Effector memory CD8-positive, alpha-beta T cell (primary cell): ENCODE measurements at places on chromosomes 5 and 9.

GRCh38 chr5:181167814-181168488, 20.6 kb downstream of the OR2V2 start:
- H3K27ac ChIP-seq: no peak overlapping the region
- peaks cover 29% of the 10 kb centered on the region for H3K4me1 ChIP-seq
- no peak overlapping the region for H3K4me3 ChIP-seq
- H3K27me3 ChIP-seq: peaks cover 65% of the 10 kb centered on the region
- no peak for DNase-seq
- H3K36me3 ChIP-seq: peaks cover 49% of the 10 kb centered on the region

DNA sequence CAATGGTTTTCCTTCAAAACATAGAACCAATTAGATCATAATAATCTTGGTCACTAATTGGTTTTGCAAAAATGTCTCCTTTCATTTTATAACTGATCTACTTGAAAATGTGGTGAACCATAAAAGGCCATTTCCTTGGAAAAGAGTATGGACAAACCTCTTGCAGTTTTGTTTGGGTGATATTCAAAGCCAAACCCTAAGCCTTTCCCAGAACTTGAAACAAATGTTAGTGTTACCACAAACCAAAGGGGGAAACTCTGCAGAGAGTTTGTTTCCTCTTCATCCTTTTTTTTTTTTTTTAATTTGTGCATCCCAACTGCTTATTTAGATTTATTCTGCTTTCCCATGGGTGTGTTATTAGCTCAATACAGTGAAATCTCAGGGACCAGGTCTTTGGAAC, 204.4 kb upstream of the ADAMTSL1 start:
- no peak for DNase-seq
- no peaks in the 10 kb centered on the region for H3K4me1 ChIP-seq
- no peak overlapping the region for H3K27ac ChIP-seq
- H3K36me3 ChIP-seq: no peaks in the 10 kb centered on the region

DNA sequence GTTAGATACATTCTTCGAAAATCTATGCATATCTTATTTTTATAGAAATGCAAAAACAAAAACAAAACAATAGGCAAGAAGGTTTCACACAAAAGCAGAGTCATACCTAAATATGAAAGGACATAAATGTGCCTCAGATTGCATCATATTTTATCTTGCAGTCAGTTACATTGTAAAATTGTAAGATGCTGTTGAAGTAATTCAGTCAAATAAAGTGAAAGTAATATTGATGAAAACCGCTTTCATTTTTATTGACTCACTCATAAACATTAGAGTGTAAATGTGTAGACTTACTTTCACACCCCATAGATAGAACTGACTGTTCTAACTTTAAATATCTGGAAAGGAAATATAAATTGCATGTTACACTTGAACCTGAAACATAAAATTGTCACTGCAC, 931.5 kb upstream of the NUDT12 start:
- no peak overlapping the region for H3K27ac ChIP-seq
- H3K4me3 ChIP-seq: no peak overlapping the region
- H3K36me3 ChIP-seq: no peaks in the 10 kb centered on the region
- no peaks in the 10 kb centered on the region for H3K4me1 ChIP-seq
- DNase-seq: no peak
- H3K27me3 ChIP-seq: no peaks in the 10 kb centered on the region

DNA sequence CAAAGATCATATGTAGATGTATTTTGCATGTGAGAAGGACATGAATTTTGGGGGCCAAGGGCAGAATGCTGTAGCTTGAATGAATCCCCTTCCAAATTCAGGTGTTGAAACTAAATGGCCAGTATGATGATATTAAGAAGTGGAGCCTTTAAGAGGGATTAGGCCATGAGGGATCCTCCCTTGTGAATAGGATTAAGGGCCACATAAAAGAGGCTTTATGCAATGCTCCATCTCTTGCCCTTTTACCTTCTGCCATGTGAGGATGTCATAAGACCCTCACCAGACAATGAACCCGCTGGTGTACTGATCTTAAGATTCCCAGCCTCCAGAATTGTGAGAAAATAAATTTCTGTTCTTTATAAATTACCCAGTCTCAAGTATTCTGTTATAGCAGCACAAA, 206.1 kb downstream of the YTHDC2 start:
- H3K4me3 ChIP-seq: no peak overlapping the region
- H3K27me3 ChIP-seq: no peaks in the 10 kb centered on the region
- no peaks in the 10 kb centered on the region for H3K4me1 ChIP-seq

GRCh38 chr5:72121052-72121779, 13.9 kb downstream of the MAP1B start:
- H3K36me3 ChIP-seq: no peaks in the 10 kb centered on the region
- no peak overlapping the region for H3K4me3 ChIP-seq
- H3K4me1 ChIP-seq: no peaks in the 10 kb centered on the region
- H3K27me3 ChIP-seq: peaks cover 74% of the 10 kb centered on the region

- H3K27ac ChIP-seq: no peak overlapping the region
- H3K4me3 ChIP-seq: no peak overlapping the region
- H3K27me3 ChIP-seq: no peaks in the 10 kb centered on the region
- peaks cover 13% of the 10 kb centered on the region for H3K4me1 ChIP-seq
- H3K36me3 ChIP-seq: peaks cover 9% of the 10 kb centered on the region
Measured at GRCh38 chr9:76580820-76581219, 121.8 kb downstream of the GCNT1 start.

DNA sequence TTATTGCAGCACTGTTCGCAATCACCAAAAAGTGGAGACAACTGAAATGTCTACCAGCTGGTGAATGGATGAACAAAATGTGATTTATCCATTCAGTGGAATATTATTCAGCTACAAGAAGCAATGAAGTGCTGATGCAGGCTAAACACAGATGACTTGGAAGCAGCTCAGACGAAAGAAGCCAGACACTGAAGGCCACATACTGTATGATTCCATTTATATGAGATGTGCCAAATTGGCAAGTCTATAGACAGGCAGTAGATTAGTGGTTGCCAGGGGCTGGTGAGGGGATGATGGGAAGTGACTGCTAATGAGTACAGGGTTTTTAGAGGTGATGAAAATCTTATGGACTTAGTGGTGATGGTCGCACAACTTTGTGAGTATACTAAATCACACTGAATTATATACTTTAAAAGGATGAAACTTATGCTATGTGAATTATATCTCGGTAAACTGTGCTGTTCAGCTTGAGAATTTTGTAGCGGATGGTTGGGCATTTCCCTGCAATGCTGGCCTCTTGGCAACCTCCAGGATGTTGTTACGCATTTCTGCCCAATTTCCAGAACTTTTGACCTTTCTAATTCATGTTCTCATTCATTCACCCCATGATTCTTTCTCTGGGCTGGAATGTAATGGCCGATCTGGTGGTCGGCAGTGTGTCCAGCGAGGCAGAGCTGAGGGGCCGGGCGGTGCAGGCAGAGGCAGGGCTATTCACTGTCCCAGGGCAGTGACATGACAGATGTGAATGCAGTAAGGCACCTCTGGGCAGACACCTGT, 22.0 kb upstream of the WNK2 start:
- no peaks in the 10 kb centered on the region for H3K27me3 ChIP-seq
- no peak overlapping the region for H3K4me3 ChIP-seq
- no peaks in the 10 kb centered on the region for H3K36me3 ChIP-seq

GRCh38 chr9:37784291-37784615, 611 bp downstream of the EXOSC3 start:
- H3K36me3 ChIP-seq: peaks cover 40% of the 10 kb centered on the region
- peaks cover 26% of the 10 kb centered on the region for H3K4me1 ChIP-seq
- no peak for DNase-seq
- H3K27ac ChIP-seq: peak overlapping the region; percentile 99
- no peaks in the 10 kb centered on the region for H3K27me3 ChIP-seq
- H3K4me3 ChIP-seq: peak overlapping the region; percentile 99

GRCh38 chr5:65611524-65611923, 12.6 kb downstream of the TRIM23 start:
- H3K36me3 ChIP-seq: peaks cover 79% of the 10 kb centered on the region
- no peak overlapping the region for H3K27ac ChIP-seq
- H3K27me3 ChIP-seq: no peaks in the 10 kb centered on the region
- no peak overlapping the region for H3K4me3 ChIP-seq

DNA sequence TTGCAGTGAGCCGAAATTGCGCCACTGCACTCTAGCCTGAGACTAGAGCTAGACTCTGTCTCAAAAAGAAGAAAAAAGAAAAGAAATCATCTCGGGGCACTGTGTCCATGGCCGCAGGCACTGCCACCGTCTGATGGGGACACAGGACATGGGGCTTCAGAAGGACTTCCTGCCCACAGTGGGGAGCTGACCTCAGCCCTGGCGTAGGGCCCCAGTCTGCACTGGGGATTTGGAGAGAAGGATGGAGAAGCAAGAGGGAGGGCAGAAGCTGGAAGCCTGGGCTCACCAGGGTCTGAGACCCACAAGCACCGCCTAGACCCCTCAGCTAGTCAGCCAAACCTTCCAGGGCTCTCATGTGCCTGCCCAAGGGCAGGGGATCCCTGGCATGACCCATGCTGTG, 4.1 kb upstream of the SARDH start:
- H3K4me1 ChIP-seq: peaks cover 3% of the 10 kb centered on the region
- H3K4me3 ChIP-seq: no peak overlapping the region
- H3K27ac ChIP-seq: no peak overlapping the region

GRCh38 chr9:23375511-23375910, 450.5 kb downstream of the ELAVL2 start:
- DNase-seq: no peak
- no peak overlapping the region for H3K4me3 ChIP-seq
- H3K4me1 ChIP-seq: no peaks in the 10 kb centered on the region
- no peaks in the 10 kb centered on the region for H3K36me3 ChIP-seq

GRCh38 chr5:94244921-94245320, 373.5 kb downstream of the KIAA0825 start:
- no peak for DNase-seq
- peaks cover 3% of the 10 kb centered on the region for H3K36me3 ChIP-seq
- H3K4me3 ChIP-seq: no peak overlapping the region
- H3K27ac ChIP-seq: no peak overlapping the region
